Activated T-cell treated with anti-CD3 and anti-CD28 coated beads, Interleukin-2, amount 50 U/mL, for 1 hour (primary cell): ENCODE measurements at places on chromosomes 4 and X.

DNA sequence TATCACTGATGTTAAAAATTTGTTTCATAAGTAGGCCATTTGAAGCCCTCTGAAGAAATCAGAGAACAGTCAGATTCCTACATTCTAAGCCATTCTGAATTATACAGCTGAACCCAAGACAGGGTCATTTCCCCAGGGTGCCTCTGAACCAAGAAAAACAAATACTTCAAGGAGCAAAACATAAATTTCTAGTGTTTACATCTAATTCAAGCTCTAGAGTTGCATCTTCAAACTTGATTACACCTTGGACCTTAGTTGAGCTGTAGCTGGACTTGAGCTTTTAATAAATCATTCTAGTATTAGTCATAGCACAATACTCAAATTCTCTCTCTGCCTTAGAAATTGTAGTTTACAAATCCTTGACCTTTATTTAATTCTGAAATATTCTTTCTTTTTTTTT is 87.6 kb upstream of the IL15 start:
- DNase-seq, result no peak

DNA sequence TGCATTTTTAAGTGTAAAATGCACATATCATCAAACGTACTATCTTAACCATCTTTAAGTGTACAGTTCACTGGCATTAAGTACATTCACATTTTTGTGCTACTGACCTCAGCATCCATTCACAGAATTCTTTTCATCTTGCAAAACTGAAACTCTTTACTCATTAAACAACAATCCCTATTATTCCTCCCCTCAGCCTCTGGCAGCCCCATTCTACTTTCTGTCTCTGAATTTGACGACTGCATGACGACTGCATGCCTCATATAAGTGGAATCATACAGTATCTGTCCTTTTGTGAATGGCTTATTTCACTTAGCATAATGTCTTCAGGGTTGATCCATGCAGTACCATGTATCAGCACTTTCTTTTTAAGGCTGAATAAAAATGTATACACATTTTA is 38.7 kb downstream of the CNKSR2 start:
- no peak for DNase-seq

DNA sequence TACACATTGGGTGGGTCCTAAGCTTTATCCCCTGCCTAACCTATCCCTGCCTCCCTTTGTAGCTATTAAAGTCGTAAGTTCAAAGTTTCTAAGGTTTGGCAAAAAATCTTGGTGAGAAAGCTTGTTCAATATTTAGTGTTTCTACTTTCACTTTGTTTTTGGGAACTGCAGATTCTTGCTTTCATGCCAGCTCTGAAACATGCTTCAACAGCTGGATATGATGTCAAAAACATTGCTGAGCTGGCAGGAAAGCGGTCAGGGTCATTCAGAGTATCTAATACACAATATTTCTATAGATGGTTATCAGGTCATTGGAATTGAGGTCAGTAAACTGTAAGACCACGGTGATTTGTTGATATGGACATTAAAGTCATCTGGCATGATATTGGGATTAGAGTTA is 19.7 kb downstream of the CENPI start:
- no peak for DNase-seq

GRCh38 chrX:84611843-84612636 is 109.8 kb upstream of the HDX start:
- DNase-seq, result no peak

DNA sequence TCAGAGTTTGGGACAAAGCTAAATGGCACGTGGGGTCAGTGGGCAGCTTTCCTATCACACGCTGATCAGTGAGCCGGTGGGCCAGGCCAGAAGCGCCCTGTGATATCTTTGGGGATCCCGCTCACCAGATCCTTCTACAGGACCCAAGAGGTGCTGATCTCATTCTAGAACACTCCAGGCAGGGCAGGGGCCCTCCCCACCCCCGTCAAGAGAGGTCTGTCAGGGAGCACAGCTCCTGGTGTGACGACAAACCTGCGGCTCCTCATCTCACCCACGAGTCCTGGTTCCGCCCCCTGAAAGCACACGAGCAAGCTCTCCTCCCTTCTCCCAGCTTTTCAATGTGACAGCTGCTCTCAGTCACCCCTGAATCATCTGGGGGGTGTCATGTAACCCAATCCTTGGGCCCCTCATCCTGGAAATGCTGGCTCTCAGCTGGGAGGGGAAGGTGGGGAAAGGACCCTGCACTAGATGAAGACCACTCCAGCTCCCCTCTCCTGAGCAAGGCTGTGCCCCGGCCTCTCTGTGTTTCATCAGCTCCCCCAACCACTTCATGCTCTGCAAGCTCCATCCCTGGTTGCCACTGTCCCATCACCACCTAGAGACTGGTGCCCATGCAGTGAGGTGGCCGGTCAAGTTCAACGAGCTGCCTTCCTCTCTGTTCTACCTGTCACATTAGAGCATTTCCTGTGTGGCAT is 4.6 kb downstream of the HCFC1 start:
- no peak for DNase-seq

- DNase-seq, result no peak
Observed at GRCh38 chr4:143721317-143721716, 20.8 kb upstream of the FREM3 start.

DNA sequence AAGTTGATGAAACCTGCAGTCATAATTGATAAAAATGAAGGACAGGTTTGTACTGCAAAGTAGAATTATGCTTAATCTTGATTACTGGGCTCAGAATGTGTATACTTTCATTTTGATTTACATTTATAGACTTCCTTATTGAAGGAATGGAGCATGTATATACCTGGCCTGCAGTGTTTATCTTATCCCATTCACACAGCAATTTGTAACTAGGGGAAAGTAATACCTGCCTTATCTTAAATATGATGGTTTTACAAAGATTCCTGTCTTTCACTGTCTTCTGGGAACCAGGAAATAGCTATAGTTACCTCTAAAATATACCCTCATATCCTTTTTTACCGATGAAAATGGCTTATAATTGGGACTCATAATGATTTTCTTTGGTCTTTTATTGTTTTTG is 29.7 kb downstream of the ADD1 start:
- DNase-seq, result no peak

GRCh38 chr4:86117705-86118302 is 242.0 kb downstream of the MAPK10 start:
- no peak for DNase-seq

GRCh38 chrX:133448512-133449076 is 33.3 kb upstream of the GPC4 start:
- DNase-seq, result no peak

GRCh38 chr4:123102897-123103471 is 180.6 kb upstream of the NUDT6 start:
- no peak for DNase-seq

DNA sequence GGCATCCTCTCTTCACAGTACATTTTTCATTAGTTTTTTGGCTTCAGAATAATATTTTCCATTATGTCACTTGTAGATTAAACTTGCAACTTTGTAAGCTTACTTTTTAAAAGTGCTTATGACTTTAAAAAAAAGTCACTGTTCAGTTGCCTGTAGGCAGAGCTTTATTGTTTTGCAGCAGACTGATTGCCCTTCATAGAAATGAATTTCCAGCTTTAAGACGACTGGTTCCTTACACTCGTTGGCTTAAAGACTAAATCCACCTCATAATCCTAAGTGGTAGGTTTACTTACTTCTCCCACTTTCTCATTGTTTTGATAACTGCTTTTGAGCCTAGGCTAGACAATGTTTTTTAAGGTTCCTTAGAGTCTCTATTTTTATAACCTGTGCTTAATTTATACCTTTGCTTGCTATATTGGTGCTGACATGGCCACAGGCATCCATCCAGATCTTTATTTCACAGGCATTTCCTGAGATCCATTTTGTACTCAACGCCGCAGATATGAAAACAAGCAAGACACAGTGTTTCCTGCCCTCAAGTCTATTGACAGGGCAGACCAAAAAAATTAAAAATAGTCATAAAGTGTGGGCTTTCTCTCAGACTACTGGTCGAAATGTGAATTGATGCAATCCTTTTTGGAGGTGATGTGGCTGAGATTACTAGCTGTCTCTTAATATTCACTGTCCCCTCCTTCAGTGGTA is 12.6 kb upstream of the IL13RA2 start:
- no peak for DNase-seq

DNA sequence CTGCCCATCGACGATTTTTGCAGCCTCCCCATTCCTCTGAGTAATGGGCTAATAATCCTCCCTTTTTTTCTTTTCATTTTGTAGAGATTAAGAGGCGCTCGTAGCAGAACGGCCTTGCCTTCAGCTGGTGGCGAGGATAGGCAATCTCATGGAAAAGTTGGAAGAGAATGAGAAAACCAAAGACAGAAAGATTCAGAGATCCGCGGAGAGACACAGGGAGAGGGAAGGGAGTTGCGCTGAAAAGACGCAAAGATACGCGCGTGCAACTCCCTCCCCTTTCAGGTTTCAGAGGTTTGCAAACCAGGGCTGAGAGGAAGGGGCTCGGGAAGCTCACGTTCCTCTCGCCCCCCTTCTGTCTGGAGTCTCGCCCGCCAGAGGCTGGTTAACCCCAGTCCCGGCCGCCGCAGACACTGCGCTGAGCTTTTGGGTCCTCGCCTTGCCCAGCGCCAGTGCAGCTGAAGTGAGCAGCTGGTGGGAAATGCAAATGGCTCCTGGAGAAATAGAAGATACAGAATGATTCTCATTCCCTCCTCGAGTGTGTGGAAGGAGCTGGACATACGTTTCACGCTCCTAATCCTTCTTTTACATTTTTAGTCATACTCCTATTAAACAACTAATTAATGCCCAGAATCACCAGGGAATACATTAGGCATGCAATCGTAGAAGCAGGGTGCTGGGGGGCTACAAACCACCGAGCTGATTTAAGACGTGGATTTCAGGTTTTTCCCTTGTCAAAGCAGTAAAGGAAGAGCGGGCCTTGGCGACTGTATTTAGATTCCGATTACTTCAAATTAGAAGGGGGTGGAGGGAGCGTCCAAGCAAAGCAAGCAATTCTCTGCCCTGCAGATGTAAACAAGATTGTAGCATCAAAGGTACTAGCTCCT is 16.6 kb upstream of the PITX2 start:
- no peak for DNase-seq

- DNase-seq, result no peak
Observed at GRCh38 chr4:86357608-86358007, 2.2 kb downstream of the MAPK10 start.

- no peak for DNase-seq
Observed at GRCh38 chr4:144655491-144655890, 9.5 kb downstream of the HHIP start.

DNA sequence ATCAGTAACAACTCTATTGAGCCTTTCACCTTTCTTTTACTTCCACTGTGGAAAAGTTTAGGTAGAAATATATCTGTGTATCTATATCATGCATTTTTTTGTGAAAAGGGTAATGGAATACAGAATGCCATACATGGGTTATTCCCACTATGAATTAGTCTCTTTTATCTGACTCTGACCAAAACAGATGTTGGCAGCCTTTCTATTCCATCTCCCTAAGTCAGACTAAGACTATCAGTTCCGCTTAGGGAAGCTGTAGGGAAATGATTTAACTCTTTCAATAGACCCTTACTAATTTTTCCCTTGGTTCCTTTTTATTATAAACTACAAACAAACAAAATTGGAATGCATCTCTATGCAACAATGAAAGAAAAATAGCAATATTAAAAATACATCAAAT is 92.3 kb upstream of the LEF1 start:
- no peak for DNase-seq
